ENCODE measurements at places on chromosomes 11 and 22. TPM values are rescaled to one million over a fixed set of nuclear protein-coding genes. Genes with fewer than 3 reads are reported as not detected.

DNA sequence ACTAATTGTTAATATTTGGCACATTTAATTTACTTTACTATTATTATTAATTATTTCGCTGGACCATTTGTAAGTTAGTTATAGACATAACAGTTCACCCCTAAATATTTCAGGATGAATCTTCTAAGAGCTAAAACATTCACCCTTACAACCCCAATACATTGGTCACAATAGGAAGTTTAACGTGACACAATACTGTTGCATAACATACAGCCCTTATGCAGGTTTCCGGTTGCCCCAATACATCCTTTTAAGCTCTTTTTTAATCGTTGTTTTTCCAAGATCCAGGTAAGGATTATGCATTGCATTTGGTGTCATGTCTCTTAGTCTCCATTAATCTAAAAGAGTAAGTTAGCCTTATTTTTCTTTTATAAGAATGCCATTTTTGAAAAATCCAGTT lies 71.2 kb downstream of the HSD17B12 start:
- H3K4me3 ChIP-seq, result no peak overlapping the region
- no peak for DNase-seq
- H3K36me3 ChIP-seq, result no peaks in the 10 kb centered on the region

GRCh38 chr11:72588421-72589410 lies 85.5 kb downstream of the PDE2A start:
- no peaks in the 10 kb centered on the region for H3K36me3 ChIP-seq
- H3K4me1 ChIP-seq, result no peaks in the 10 kb centered on the region
- no peak overlapping the region for H3K4me3 ChIP-seq
- no peak for DNase-seq
- H3K27ac ChIP-seq, result no peak overlapping the region

DNA sequence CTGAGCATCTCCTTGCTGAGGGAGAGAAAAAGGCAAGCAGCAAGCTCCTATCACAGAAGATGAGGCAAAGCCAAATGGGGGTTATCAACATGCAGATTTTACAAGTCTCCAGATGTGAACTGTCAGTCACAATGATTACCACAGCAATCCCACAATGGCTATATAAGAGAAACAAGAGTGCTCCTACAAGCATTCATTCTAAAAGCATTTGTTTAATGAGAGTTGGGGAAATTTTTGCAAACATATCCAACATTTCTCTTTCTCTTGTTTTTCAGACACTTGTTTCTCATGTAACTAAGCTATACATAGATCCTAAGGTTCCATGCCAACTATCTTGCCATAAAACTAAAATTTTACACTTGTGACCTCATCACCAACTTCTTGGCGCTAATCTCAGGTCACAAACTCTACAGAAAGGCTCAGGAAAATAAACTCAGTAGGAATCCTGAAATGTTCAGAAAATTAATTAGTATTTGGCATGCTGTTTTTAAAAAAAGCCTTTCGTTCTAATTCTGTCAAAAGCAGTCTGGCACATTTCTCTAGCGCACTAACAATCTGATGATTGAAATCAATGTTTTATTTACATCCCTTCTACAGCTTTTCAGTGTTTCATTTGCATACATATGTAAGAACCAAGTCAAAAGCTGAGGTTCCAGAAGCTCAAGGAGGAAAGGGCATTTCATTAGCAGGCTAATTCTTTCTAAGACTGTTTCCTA lies 199.5 kb downstream of the TTC28 start:
- no peaks in the 10 kb centered on the region for H3K27me3 ChIP-seq
- no peaks in the 10 kb centered on the region for H3K4me1 ChIP-seq
- no peaks in the 10 kb centered on the region for H3K36me3 ChIP-seq
- H3K4me3 ChIP-seq, result no peak overlapping the region
- peak; percentile 49 for DNase-seq

DNA sequence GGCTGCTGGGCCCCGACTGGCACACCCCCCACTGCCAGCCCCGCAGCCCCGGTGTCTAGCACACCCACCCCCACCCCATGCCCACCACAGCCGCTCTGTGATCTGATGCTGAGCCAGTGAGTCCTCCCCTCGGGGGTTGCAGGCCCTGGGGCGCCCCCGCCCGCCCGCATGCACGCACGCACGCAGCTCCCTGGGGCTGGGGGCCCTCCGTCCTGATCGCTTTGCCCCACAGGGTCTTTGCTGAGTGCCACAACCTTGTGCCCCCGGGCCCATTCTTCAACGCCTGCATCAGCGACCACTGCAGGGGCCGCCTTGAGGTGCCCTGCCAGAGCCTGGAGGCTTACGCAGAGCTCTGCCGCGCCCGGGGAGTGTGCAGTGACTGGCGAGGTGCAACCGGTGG lies 32.3 kb downstream of the MUC5B start:
- no peak for DNase-seq
- no peak overlapping the region for H3K27ac ChIP-seq
- H3K27me3 ChIP-seq, result no peaks in the 10 kb centered on the region
- H3K4me1 ChIP-seq, result no peaks in the 10 kb centered on the region
- no peak overlapping the region for H3K4me3 ChIP-seq

DNA sequence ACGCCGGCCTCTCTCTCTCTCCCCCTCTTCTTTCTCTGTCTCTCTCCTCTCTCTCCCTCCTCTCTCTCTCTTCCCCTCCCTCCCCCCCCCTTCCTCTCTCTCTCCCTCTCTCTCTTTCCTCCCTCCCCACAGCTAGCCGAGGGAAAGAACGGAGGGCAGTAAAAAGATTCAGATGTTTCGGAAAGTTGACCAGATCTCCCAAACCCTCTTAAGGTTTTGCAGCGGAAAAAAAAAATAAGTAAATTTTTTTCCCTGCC lies 195 bp upstream of the ALX4 start:
- H3K36me3 ChIP-seq, result no peaks in the 10 kb centered on the region
- H3K27me3 ChIP-seq, result peaks cover 72% of the 10 kb centered on the region
- no peak overlapping the region for H3K4me3 ChIP-seq
- no peaks in the 10 kb centered on the region for H3K4me1 ChIP-seq

GRCh38 chr11:106875013-106875412 lies 143.3 kb downstream of the GUCY1A2 start:
- H3K36me3 ChIP-seq, result no peaks in the 10 kb centered on the region
- H3K27ac ChIP-seq, result no peak overlapping the region
- no peaks in the 10 kb centered on the region for H3K27me3 ChIP-seq
- H3K4me1 ChIP-seq, result no peaks in the 10 kb centered on the region

GRCh38 chr22:24068377-24068680 lies 57.2 kb downstream of the CABIN1 start:
- H3K27me3 ChIP-seq, result no peaks in the 10 kb centered on the region
- no peak for DNase-seq
- no peaks in the 10 kb centered on the region for H3K4me1 ChIP-seq
- H3K27ac ChIP-seq, result no peak overlapping the region

DNA sequence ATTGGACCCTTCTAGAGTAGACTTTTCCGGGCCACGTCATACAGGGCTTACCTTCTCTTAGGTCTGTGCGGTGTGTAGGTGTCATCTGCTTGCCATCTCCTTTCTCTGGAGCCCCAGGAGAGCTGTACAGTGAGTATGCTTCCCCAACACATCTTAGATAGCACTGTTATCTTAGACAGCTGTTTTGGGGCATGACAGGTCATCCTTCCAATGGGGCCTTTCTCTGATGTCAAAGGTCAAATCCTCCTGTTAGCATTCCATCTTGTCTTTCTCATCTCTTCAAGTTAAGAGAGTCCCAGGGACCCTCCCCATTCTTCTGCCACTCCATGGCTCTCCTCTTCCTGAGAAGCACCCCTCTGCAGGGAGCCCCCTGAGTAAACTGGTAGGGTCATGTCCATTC lies 31.0 kb upstream of the EIF3D start:
- H3K27ac ChIP-seq, result no peak overlapping the region
- no peak for DNase-seq
- no peaks in the 10 kb centered on the region for H3K4me1 ChIP-seq
- no peak overlapping the region for H3K4me3 ChIP-seq
- no peaks in the 10 kb centered on the region for H3K36me3 ChIP-seq

The MRGPRX4 gene
- total RNA-seq, result not detected

GRCh38 chr11:27355575-27356104 lies 7.4 kb downstream of the CCDC34 start:
- H3K36me3 ChIP-seq, result no peaks in the 10 kb centered on the region
- DNase-seq, result no peak
- no peak overlapping the region for H3K27ac ChIP-seq
- no peaks in the 10 kb centered on the region for H3K27me3 ChIP-seq
- H3K4me1 ChIP-seq, result no peaks in the 10 kb centered on the region

DNA sequence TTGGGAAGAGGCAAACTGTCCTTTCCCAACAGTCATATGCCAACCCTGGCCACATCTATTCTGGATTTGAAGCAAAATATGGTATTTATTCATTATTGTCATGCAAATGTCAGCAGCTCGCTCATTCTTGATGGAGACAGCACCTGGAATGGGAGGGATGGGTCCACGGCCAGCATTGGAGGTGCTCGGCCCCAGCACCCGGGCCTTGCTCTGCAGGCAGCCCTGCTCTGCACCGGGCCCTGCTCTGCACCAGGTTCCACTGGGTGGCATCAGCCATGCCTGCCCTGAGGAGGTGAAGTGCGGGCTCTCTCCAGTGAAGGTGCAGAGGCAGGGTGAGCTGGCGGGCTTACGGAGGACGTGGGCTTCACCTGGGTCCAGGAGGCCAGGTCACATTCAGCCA lies 19.8 kb downstream of the LRP5 start:
- no peak overlapping the region for H3K4me3 ChIP-seq
- H3K36me3 ChIP-seq, result no peaks in the 10 kb centered on the region
- H3K27me3 ChIP-seq, result no peaks in the 10 kb centered on the region
- no peak for DNase-seq
- peaks cover 4% of the 10 kb centered on the region for H3K4me1 ChIP-seq

- no peaks in the 10 kb centered on the region for H3K36me3 ChIP-seq
- DNase-seq, result peak; percentile 51
- H3K4me3 ChIP-seq, result no peak overlapping the region
- no peaks in the 10 kb centered on the region for H3K27me3 ChIP-seq
- H3K27ac ChIP-seq, result no peak overlapping the region
- H3K4me1 ChIP-seq, result no peaks in the 10 kb centered on the region
Measured at GRCh38 chr11:87260811-87261210, 223.1 kb downstream of the TMEM135 start.

DNA sequence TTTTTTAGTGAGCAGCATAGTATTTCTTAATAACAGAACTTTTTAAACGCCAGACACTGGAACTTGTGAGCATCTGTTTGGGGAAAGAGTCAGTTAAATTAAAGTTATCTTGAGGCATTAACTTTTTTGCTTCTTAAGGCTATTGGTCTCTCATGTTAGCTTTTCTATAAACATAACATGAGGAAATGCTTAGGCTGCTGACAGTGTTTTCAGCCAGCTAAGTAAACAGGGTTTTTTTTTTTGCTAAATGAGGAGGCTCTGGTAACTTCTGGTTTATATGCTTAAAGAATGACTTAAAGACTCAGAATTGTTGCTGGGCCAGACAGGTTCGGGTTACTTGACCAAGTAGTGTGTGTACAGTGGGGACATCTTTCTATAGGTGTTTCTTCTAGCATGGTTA lies 95.8 kb upstream of the ALKBH3 start:
- no peak overlapping the region for H3K4me3 ChIP-seq
- no peaks in the 10 kb centered on the region for H3K27me3 ChIP-seq
- peaks cover 4% of the 10 kb centered on the region for H3K4me1 ChIP-seq
- no peak for DNase-seq

DNA sequence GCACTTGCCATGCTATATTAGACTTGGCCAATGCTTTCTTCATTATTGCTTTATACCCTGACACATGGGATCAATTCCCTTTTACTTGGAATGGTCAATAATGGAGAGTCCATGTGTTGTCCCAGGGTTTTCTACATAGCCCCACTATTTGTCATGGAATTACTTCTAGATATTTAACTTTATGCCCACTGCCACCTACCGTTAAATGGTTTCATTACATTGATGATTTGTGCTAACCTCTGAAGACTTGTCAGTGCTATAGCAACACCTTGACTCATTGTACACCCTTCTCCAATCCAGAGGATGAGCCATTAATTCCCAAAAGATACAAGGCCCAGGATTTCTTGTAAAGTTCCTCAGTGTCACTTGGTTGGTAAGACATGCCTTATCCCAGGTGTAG lies 31.4 kb upstream of the SLC22A25 start:
- H3K4me3 ChIP-seq, result no peak overlapping the region
- H3K36me3 ChIP-seq, result no peaks in the 10 kb centered on the region
- H3K27ac ChIP-seq, result no peak overlapping the region
- no peak for DNase-seq
- H3K4me1 ChIP-seq, result no peaks in the 10 kb centered on the region

- peaks cover 5% of the 10 kb centered on the region for H3K4me1 ChIP-seq
- no peaks in the 10 kb centered on the region for H3K36me3 ChIP-seq
- DNase-seq, result peak; percentile 92
- H3K4me3 ChIP-seq, result no peak overlapping the region
Measured at GRCh38 chr22:44202261-44202789, 21.6 kb downstream of the PARVG start.

The INPPL1 gene
- total RNA-seq, result 62.9 TPM

- H3K27me3 ChIP-seq, result no peaks in the 10 kb centered on the region
- H3K4me3 ChIP-seq, result no peak overlapping the region
- H3K4me1 ChIP-seq, result no peaks in the 10 kb centered on the region
- no peak overlapping the region for H3K27ac ChIP-seq
- no peaks in the 10 kb centered on the region for H3K36me3 ChIP-seq
Measured at GRCh38 chr22:49574205-49574880, 253.3 kb downstream of the BRD1 start.

DNA sequence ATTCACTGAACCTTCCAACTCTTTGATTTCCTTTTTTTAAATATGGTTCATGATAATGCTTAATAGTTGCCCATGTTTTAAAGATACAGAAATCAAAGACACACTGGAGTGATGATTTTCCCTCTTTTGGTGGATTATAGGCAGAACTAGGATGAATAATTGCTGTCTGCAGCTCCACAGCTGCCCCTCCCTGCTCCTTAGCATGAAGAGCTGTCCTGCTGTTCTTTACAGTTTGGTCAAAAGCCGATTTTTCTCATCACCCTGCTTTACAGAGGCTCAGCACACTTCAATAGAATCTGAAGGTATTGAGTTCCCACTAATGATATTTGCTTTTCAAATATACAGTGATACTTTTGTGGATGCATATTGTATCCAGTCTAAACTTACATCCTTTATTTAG lies 202.6 kb downstream of the AASDHPPT start:
- no peak for DNase-seq
- H3K36me3 ChIP-seq, result no peaks in the 10 kb centered on the region
- H3K27ac ChIP-seq, result no peak overlapping the region
- no peak overlapping the region for H3K4me3 ChIP-seq

GRCh38 chr11:134508219-134508990 lies 96.4 kb upstream of the B3GAT1 start:
- H3K27ac ChIP-seq, result no peak overlapping the region
- no peaks in the 10 kb centered on the region for H3K27me3 ChIP-seq
- H3K36me3 ChIP-seq, result no peaks in the 10 kb centered on the region
- no peaks in the 10 kb centered on the region for H3K4me1 ChIP-seq
- no peak for DNase-seq

Data from fibroblast of lung (primary cell).